ENCODE measurements at places on chromosomes 3 and 15.
A peak's percentile ranks its signal among the peaks of the same experiment; 100 is the strongest.

DNA sequence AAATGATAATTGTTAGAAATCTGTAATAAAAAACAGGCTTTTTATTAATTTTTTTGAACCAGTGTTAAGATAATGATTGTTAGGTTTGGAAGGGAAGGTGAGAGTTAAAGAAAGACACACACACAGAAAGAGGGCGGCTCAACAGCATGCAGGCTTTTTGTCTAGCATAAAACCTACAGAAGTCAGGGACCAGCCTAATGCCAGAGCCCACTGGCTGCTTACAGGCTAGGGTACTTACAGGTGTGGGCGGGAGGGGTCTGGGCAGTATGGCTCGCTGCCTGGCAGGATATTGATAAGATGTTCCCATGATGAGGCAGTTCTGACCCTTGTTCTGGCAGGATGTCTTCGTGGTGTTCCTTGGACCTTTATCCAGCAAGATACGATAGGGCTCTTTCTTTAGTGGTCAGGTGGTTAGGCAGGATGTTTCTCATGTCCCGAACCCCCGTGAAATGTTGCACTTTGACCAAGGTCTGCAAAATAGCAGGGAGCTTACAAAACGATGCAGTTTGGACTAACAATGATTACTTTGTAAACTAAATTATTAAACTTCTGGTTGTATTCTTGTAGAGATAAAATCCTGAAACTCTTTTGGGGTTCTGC, 84.7 kb downstream of the DCUN1D1 start:
- no peak for DNase-seq

GRCh38 chr15:31270767-31271166, 55.9 kb upstream of the KLF13 start:
- no peak for DNase-seq

DNA sequence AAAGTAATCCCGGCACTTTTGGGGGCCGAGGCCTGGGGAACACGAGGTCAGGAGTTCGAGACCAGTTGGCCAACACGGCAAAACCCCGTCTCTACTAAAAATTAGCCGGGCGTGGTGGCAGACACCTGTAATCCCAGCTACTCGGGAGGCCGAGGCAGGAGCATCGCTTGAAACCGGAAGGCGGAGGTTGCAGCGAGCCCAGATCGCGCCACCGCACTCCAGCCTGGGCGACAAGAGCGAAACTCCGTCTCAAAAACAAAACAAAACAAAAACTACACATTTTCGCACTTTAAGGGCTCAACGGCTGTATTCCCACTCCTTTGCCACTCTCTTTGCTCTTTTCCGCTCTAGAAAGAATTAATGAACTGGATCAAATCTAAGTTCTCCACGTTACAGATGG, 763 bp upstream of the TRNT1 start:
- DNase-seq = no peak

DNA sequence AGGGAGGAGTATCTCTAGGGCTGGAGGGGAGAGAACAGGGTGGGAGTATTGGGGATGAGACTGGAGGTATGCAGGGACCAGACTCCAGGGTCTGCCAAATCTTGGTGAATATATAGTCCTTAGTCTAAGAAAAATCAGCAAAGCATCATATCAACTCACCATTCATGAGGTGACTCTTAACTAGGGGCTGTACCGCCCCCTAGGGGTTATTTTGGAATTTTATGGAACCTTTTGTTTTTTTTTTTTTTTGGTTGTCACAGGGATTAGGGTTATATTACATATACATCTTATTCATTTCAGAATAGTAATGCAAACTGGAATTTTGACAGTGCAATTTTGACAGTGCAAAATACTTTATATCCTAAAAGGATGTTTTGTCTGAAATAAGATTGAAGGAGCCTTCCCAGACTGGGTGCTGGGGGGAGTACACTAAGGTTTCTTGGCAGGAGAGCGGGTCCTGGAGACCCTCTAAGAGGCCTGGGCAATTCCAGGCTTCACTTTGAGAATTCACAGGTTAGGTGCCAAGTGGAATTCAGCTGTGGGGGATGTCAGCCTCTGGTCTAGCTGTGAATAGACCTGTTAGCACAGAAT, 7.5 kb downstream of the CMTM7 start:
- DNase-seq = no peak

DNA sequence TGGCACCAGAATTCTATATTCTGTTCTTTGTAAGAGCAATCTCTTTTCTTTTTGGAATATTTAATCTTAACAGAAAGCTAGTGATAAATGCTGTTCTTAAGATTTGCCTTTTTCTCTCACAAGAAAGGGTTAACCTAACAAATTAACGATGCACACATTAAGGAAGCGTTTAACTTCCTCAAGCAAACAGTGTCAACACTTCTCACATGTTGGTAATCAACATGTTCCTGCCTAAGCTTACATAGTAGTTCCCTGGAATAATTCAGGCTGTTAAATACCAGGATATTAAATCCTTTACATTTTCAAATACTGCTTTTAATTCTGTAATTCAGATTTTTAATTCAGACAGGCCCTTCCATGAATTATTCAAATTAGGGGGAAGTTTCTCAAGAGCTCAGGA, 67.4 kb upstream of the RPL35A start:
- no peak for DNase-seq

DNA sequence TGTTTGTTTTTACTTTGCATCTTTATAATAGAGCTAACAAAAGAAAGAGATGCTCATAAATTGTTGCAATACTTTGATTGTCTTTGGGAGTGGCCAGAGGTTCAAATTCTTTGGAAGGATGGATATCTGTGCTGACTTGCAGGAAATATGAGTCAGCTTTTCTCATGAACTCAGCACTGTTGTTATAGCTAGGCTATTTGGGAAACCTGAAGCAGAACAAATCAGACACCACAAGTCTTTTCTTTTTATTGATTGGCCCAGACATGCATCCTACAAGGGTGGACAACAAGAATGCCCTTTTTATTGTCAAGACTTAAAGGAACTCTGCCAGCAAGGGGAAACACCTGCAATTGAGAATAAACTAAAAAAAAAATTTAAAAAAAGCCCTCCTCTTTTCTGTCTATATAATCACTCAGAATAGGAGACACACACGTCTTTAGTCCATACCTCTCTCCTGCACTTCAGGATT, 4.6 kb upstream of the DENND4A start:
- DNase-seq = no peak

DNA sequence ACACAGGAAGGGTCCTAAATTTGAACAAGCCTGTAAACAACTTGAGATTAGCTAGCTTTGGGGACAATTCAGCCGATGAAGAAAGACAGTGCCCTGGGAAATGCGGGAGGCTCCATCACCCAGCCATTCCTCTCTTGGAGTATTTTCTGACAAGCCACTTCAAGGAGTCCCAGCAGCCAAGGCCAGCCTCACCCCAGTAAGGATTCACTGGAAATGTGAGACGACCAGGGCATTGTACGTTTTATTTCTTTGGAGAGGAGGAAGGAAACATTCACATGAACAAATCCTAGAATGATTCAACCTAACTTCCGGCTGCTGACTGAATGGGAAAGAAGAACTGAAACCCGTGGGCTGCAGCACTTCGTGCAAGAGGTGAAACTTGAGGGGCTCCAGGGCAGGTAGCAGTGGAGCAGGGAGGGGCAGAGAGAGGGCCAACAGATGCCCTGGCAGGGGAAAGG, 116.4 kb upstream of the ARHGEF3 start:
- DNase-seq = peak; percentile 32

DNA sequence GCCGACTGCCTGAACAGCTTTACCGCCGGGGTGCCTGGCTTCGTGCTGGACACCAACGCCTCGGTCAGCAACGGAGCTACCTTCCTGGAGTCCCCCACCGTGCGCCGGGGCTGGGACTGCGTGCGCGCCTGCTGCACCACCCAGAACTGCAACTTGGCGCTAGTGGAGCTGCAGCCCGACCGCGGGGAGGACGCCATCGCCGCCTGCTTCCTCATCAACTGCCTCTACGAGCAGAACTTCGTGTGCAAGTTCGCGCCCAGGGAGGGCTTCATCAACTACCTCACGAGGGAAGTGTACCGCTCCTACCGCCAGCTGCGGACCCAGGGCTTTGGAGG, 815 bp downstream of the SPINT1 start:
- DNase-seq = no peak

DNA sequence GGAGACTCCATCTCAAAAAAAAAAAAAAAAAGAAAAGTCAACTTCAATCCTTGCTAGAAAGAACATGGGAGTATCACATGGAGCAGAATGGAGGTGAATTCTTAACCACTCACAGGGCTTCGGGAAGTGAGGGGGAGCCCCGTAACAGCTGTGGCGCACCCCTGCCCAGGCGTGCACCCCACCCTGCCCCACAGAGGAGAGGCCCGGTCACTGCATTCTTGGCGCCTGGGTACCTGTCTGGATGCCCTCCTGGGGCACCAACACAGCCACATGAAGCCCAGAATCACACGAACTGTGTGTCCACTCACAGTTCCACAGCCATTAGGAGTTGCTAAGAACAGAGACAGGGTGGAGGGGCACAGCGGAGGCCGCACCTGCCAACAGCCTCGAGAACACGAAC, 51.8 kb downstream of the NIPA2 start:
- no peak for DNase-seq

DNA sequence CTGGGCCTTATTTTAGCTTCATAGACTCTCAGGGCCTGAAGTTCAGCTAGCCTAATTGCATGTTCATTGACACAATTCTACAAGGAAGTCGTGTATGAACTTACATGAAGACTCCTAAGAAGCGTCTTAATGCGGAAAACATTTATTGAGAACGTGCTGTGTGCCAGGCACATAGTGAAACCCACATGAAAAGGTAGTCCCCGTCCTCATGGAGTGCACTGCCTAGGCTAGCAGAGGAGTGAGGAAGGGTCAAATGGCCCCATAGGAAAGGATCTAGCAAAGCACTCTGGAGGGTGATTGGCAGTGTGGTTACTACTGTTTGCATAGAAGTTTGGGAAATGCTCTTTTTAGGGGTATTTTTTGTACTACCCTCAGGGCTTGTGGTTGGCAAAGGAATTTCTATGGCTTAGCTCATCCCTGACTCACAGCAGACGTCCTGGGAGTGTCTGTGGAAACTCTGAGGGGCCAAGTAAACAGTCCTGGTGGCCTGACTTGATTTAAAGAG, 854 bp upstream of the NPTN start:
- DNase-seq = no peak

- no peak for DNase-seq
Observed at GRCh38 chr15:50996641-50997040, 88.2 kb downstream of the AP4E1 start.

GRCh38 chr3:28252001-28252431, 10.6 kb downstream of the CMC1 start:
- no peak for DNase-seq

GRCh38 chr3:68360492-68360891, 571.9 kb downstream of the TAFA4 start:
- no peak for DNase-seq

- no peak for DNase-seq
Observed at GRCh38 chr3:43061101-43061895, 44.6 kb downstream of the POMGNT2 start.

DNA sequence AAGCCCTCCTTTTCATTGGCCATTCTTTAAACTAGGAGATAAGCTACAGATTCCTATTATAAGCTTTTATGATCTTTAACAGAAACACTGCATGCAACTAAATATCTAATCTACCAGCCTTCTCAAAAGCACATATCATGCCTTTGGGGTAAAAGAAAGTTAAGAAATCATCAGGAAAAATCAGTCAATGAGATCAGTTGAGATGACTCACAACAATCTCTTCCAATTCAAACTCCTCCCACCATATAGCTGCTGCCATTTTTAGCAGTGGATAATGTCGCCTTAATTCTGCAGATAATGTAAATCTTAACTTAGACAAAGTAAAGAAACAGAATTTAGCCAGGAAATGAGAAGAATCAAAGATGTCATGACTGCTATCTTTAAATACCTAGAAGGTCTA, 135.2 kb upstream of the BCL6 start:
- DNase-seq = no peak

GRCh38 chr3:8660175-8661118, 15.8 kb upstream of the SSUH2 start:
- DNase-seq = no peak

DNA sequence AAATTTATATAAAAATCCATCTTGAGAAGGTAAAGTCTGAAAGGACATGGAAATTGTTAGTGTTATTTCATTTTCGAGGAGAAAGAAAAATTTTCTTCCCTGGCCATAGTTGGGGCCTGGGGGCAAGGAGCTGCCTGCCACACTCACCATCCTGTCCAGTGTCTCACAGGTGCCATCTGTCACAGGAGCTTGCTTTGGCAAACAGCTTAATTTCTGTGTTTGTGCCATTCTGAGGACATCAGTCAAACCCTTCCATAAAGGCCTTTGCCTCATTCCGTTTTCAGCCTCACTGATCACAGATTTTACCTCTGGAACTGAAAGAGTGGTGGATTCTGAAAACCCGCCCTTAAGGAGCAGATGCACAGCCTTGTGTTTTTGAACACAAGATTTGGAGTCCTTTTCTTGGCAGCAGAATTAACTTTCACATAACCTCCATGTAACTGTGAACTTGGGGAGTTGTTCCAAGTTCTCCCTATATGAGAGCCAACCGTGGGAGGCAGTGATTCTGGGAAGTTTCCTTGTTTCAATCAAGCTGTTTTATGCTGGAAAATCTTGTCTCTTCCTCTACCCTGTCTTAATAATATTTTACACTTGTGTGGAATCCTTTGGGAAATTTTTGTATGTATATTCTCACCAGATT, 254.7 kb downstream of the CACNA2D3 start:
- no peak for DNase-seq

DNA sequence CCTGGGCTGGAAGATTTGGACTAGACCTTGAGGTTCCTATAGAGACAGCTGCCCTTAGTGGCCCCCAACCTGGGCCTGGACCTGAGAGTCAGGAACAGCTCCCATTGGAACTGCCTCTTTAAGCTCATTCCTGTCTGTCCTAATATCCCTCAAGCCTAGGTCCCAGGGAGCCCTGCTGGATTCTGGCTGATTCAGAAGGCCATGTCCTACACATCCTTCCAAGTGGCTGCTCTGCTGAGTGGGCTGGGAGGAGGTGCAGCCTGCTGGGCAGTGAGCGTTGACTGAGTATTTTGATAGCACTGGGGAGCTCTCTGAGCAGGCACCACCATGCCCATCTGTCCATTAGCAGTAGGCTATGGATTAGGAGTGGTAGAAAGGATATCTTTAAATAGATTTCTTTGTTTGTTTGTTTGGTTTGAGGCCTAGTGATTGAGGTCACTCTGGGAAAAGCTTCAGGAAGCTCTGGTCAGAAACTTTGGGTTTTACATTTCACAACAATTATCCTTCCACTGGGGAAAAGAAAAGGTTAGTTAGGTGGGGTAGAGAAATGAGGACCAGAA, 54.6 kb upstream of the ATOSA start:
- no peak for DNase-seq

- no peak for DNase-seq
Observed at GRCh38 chr3:15651396-15651795, 49.9 kb downstream of the BTD start.

DNA sequence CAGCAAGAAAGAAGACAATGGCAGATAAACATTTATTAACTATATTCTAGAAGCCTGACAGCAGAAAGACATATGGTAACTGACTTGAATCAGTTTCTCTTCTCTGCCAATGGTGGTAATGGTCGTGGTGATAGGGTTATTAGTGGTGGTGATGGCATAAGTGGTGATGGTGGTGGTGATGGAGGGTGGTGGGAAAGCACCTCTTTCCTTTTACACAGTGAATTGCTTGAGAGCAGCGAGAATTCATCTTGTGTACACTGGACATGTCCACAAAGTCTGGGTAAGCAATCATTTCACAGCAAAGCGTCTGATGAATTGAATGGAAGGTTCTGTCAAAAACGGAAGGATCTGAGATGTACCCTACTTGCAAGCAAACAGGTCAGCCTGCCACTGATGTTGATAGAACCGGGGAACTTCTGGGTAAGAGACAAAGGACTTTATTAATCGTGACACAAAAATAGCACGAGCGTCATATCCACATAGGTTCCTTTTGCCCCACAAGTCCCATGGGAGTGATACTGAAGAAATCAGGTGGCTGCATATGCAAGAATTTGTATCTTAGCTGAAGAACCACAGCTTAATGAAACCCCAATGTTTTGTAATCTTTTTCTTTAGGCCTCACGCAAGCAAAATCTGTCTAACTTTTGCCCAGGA, 23.5 kb upstream of the TBC1D5 start:
- DNase-seq = no peak

Data from GM12892 (cell line).